Progenitor cell of endocrine pancreas (in vitro differentiated cells): ENCODE measurements at places on chromosomes 11 and 22. TPM values are rescaled to one million over a fixed set of nuclear protein-coding genes. Genes with fewer than 3 reads are reported as not detected.

GRCh38 chr11:128825050-128825784 is 41.9 kb downstream of the KCNJ1 start:
- DNase-seq = no peak

DNA sequence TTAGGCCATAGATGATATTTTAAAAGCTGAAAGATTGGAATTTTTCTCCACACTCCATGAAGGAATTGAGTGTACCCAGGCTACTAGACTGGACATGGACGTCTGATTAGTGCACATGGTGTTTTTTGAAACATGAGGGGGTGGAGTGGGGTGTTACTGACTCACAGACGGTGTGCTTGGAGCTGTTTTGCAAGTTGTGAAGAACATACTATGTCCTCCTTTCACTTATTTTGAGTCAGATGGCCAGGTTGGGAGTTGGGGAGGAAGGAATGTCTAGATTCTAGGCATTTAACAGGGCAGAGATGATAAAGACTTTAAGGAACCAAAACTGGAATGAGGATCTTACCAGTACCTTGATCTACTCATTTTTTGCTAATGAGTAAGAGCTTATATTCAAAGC is 158.1 kb upstream of the MTNR1B start:
- DNase-seq = no peak

- no peak for DNase-seq
These were observed 189.9 kb downstream of the BCR start for GRCh38 chr22:23370251-23370650.

GRCh38 chr11:79461144-79461543 is 20.3 kb upstream of the TENM4 start:
- DNase-seq = no peak

DNA sequence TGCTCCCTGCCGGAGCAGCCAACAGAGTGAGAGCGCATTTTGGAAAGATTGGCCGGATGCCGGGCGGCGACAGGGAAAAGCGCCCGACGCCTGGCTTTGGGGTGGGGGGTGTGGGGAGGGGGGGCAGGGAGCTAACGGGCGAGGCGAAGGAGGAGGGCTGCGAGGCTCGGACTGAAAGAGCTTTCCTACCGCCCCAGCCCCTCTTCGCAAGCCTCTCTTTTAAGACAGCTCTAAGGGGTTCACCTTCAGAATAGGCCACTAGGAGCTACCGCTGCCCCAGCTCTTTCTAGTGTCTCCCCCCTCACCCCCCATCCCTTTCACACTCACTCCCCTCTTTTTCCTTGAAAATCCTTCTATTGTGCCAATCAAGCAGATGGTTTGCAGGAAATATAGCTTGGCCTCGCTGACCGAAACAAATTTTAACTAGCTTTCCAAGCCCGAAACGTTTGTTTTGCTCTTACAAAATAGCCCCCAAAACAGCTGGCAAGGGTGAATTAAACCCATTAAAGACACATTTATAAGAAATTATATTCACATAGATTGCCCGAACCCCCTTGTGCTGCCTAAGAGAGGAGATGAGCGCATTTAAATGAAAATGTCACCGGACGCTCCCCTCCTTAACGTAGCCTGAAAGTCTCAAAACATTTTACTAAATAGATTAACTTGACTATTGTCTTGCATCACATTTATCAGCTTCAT is 3.7 kb upstream of the DBX1 start:
- DNase-seq = no peak

DNA sequence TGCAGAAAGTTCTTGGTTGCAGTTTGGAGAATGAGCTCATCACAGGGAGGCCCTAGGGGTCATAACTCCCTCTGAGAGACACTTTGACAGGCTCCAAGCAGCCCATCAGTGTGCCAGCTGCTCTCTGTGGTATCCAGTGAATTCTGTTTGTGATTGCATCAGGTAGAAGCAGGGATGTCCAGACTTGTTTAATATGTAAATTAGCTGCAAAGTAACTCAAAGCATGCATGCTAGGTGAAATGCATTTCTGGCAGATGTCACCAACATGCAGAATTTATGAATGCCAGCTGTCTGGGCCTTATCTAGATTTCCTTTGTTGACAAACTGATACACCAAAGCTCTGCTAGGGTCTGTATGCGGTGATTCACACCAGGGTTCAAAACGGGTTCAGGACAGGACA is 123.6 kb upstream of the MTNR1B start:
- no peak for DNase-seq

Gene SYT8
- 0.69 and 1.5 TPM in 2 replicates for total RNA-seq

DNA sequence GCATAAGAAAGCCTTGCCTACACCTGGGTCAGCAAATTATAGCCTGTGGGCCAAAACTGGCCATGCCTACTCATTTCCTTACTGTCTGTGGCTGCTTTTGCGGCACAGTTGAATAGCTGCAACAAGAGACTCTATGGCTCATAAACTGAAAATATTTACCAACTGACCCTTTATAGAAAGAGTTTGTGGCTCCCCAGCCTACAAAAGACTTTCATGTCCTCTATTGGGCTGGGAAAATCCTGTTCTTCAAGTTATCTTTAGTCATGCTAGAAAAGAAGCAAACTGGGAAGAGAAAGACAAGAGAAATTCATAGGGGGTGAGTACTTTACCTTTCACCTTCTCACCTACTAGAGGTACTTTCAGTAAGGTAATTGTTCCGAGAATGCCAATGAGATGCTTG is 175.1 kb downstream of the SWAP70 start:
- no peak for DNase-seq

Gene FAM180B
- 0.26 and 0.29 TPM in 2 replicates for total RNA-seq

GRCh38 chr11:43418197-43418596 is 59.5 kb downstream of the TTC17 start:
- DNase-seq = no peak

Gene FGF3
- total RNA-seq = not detected in 2 replicates

Gene MMP3
- total RNA-seq = not detected in 2 replicates

Gene SCGB1D2
- not detected in 2 replicates for total RNA-seq

Gene LRRC55
- total RNA-seq = 0.04 and 0.12 TPM in 2 replicates

Gene HBB
- not detected in 2 replicates for total RNA-seq

Gene CDC42EP1
- 52.6 TPM in 2 replicates for total RNA-seq

Gene OR8D1
- total RNA-seq = not detected in 2 replicates

Gene NLRP10
- total RNA-seq = not detected in 2 replicates

- no peak for DNase-seq
These were observed 23.4 kb downstream of the PANX1 start for GRCh38 chr11:94151903-94152677.

- no peak for DNase-seq
These were observed 352 bp downstream of the C22orf23 start for GRCh38 chr22:37953062-37953436.

Gene SMC1B
- total RNA-seq = not detected in 2 replicates

DNA sequence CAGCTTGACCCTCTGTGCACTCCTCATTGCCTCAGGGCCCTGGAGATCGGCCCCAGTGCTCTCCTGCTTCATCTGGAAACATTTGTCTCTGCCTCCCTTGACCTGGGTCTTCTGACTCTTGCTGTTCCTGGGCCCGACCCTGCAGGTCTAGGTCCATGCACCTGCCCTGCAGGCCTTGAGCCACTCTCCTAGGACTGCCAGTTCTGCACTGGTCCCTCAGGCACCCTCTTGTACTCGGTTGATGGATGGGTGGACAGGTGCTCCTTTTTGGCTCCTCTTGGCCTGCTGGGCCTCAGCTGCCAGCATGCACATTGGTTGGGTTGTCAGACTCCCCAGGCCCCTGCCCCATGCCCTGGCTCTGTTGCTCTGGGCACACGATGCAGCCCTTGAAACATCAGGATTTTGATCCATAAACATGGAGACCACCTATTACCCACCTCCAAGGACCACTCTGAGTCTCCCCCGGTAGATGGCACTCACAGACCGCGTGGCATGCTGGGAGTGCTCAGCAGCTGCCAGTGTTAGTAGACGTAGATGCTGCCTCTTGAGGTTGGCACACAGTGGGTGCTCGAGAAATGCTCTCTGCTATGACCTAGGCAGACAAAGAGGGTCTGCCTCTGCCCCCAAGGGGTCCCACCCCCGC is 20.2 kb upstream of the ACR start:
- DNase-seq = no peak

DNA sequence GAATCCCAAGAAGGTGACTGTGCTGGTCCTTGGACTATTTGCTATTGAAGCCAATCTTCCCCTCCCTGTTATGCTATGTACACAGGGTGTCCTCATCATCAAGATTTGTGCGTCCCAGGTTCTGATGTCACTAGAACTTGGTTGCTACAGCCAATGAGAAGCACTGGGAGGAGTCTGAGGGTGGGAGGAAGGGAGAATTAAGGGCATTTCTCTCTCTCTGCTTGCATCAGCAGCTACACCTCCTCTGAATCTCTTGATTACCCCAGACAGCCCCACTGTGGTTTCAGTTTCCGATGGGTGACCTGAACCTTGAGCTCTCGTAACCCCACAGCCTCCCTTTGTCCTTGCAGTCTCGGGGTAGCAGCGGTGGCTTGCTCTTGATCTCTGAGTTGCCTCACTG is 212.4 kb upstream of the SESN3 start:
- DNase-seq = no peak
